ENCODE measurements at places on chromosomes 5 and 9.
A peak's percentile ranks its signal among the peaks of the same experiment; 100 is the strongest.

DNA sequence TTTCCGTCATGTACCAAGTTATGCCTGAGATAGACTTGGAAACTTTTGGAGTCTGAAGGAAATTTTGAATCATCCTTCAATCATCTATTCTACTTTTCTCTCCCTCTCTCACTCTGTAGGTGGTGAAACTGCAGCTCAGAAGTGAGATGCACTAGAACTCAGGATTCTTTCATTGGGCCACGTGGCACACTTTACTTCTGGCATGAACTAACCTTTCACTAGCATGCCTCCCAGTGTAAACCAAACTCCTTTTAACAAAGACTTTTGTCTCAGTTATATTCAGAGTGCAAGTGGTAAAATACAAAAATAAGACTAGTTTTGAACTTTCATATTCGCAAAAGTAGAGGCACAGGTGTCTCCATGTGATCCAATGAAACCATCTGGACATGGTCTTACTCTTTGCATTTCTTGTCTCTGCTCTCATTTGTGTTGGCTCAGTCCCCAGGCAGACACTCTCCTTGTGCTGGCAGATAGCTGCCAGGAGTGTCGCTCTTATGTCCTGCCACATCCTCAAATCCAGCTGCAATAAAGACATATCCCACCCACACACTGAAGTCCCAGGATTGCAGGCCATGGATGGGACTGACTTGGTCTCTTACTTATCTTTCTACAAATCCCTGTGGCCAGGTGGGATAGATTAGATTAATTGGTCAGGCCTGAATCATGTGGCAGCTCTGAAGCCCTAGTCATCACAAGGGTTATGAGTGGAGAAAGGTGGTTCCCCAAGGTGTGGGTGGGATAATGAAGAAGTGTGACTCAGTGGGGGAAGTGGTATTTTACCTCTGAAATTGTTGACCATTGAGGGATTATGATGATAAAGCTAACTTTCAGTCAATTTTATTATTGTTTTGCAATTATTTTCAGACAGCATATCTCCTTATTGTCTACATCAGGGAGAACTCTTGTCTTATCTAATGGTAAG is 267.5 kb downstream of the GABRB2 start:
- DNase-seq = no peak

DNA sequence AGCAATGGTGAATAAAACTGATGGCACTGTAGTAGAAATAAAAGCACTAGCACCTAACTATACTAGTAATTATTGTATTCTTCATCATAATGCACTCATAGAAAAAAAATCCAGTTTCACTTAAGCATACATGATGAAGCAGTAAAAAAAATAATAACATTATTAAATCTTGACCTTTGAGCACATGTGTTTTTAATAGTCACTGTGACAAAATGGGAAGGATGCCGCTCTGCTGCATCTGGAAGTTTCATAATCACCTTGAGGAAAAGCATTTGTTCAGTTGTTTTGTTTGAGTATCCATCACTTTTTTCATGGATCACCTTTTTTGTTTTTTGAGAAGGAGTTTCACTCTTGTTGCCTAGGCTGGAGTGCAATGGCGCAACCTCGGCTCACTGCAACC is 13.2 kb downstream of the OR2K2 start:
- no peak for DNase-seq

- DNase-seq = no peak
These were observed 47.9 kb upstream of the TMEM215 start for GRCh38 chr9:32735476-32735875.

- no peak for DNase-seq
These were observed 591.7 kb upstream of the PTPRD start for GRCh38 chr9:11204521-11204920.

DNA sequence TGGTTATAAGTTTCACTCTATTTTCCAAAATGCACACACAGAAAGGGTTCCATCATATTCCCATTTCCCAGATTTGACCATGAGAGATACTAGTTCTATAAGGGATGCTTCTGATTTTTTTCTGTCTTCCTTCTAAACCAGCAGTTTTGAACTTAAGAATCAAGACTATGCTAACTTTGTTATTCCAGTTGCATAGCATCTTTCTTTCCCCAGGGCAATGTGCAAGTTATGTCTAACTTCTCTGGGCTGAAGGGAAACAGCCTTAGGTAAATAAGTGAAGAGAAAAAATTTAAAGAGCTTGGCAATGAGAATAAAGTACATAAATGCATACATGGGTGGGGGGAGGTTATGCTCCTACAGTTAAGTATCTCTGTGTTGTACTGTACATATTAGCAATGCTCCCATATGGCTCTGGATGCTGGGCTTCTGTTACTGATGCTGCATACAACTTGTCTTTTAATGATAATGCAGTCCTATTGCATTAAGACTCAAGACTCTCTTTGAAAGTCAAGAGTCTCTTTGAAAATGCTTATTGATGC is 125.8 kb upstream of the SLC12A2 start:
- DNase-seq = no peak

DNA sequence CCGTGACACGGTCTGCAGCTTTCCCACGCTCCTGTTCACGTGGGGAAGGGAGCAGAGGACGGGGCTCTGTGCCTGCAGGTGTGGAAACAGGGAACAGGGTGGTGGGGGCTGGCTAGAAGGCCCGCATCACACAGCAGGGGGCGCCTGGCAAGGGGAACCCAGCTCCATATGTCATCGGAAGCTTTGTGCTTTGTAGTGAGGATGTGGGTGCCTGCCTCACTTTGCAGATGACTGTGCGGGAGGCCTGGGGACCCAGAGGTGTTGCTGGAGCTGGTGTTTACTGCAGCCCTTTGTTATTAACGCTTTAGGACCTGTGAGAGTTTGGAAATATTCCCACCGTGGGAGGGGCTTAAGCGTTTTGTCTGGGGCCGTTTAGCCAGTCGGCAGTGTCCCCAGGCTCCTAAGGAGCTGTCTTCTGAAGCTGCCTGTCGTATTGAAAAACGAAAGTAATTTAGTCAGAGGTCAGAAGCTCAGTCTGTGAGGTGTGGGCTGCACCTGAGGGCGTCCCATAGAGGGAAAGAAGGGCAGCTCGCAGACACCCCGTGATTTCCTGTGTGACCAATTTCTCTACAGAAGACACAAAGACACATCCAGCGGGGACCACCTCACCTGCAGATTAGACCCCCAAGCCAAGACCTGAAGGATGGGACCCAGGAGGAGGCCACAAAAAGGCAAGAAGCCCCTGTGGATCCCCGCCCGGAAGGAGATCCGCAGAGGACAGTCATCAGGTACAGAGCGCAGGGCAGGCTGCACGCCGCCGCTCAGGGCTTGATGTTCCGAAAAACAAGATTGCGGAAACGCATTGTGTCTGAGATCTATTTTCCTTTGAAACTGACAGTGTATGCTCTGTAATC is 9.1 kb downstream of the MAN1B1 start:
- no peak for DNase-seq

GRCh38 chr9:7266911-7267595 is 509.3 kb downstream of the KDM4C start:
- peak; percentile 32 for DNase-seq
